ENCODE measurements at places on chromosomes 5 and 9. TPM values are rescaled to one million over a fixed set of nuclear protein-coding genes. Genes with fewer than 3 reads are reported as not detected.

PCDHA9 gene
- not detected for total RNA-seq

HTR4 gene
- not detected for total RNA-seq

CA9 gene
- not detected for total RNA-seq

KIF4B gene
- not detected for total RNA-seq

DNA sequence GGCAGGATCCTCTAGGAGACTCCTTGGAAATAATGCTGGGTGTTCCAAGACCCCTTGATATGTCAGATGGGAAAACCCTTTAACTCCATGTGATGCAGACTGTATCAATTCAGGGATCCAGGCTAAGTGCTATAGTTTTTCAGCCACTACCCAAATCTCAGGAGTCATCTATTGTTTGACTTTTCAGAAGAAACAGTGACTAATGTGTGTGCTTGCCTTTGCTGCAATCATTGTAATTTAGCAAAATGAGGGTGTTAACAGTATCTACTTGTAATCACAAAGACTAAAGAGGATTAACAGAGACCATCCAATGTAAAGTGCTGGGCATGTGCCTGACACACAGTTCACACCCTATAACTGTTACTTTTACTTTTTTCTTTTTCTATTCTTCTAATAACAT, 309.6 kb upstream of the RFX3 start:
- H3K4me3 ChIP-seq, result no peak overlapping the region
- no peaks in the 10 kb centered on the region for H3K36me3 ChIP-seq
- H3K27ac ChIP-seq, result no peak overlapping the region
- no peaks in the 10 kb centered on the region for H3K27me3 ChIP-seq
- H3K4me1 ChIP-seq, result no peaks in the 10 kb centered on the region
- DNase-seq, result no peak

GRCh38 chr5:1681955-1682354, 117.7 kb downstream of the MRPL36 start:
- no peaks in the 10 kb centered on the region for H3K4me1 ChIP-seq
- DNase-seq, result no peak
- H3K27ac ChIP-seq, result no peak overlapping the region
- H3K36me3 ChIP-seq, result no peaks in the 10 kb centered on the region
- no peak overlapping the region for H3K4me3 ChIP-seq

GRCh38 chr5:159377653-159378052, 47.4 kb upstream of the IL12B start:
- H3K27ac ChIP-seq, result no peak overlapping the region
- no peak overlapping the region for H3K4me3 ChIP-seq
- no peaks in the 10 kb centered on the region for H3K4me1 ChIP-seq
- no peaks in the 10 kb centered on the region for H3K27me3 ChIP-seq
- DNase-seq, result no peak

GRCh38 chr5:79821-80220, 12.1 kb upstream of the PLEKHG4B start:
- H3K4me3 ChIP-seq, result no peak overlapping the region
- H3K4me1 ChIP-seq, result no peaks in the 10 kb centered on the region
- H3K36me3 ChIP-seq, result no peaks in the 10 kb centered on the region
- no peak for DNase-seq

DNA sequence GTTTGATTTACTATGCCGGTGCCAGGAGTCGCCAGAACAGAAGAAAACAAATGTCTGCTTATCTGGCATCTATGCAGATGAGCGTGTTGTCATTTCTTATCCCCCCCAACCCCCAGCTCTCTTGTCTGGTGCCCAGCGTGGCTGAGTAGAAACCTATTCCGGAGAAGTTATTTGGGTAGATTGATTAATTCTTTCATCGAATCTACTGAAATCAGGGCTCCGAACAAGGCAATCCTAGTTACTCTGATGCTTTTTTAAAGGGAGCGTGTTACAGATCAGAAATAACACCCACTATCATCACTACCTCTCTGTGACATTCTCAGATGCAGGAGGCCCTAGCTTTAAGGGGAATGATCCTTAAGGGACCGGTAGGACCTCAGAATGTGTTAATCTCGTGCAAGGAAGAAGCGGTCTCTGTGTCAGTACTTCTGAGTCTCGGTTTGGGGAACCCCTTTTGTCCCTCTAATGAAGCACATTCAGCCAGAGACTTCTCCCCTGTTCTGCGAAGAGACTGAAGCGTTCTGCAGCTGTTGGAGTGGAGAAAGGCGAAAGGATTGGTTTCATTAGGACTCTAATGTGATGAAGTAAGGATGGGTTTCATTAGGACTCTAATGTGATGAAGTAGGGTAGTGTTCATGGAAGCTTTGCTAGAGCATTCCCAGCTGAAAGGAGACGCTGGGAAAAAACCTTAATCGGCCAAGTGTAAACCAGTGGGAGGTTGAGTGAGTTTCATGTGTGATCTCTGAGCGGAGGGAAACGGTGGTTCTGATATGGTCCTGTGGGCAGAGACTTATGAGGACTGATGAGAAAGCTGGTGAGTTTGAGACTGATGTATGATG, 1.5 kb downstream of the PIP5K1B start:
- H3K27me3 ChIP-seq, result peaks cover 5% of the 10 kb centered on the region
- no peak overlapping the region for H3K27ac ChIP-seq
- DNase-seq, result no peak

DNA sequence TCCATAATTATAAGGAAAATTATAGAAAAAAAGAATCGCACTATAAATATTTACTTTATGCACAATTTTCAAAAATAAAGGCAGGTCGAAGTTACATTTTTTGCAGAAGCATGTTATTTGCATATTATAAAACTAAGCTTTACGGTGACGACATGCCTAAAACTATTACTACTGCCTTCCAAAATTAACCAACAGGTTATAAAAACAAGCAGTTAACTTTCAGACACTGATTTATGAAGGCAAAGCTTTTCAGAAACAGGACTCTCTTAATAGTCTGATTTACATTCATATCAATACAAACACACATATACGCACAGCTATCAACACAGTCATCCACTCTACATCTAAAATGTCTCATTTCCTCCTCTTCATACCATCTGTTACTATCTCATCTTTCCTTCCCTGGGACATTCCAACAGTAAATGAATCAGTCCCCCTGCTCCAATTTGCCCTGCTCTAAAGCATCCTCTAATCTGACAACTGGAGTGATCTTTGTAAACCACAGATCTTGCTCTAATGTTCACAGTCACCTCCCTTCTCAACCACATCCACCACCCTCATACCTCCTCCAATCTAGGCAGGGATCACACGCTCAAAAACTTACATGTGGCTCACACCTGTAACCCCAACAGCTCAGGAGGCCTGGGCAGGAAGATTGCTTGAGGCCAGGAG, 21.6 kb downstream of the FBXW11 start:
- H3K36me3 ChIP-seq, result no peaks in the 10 kb centered on the region
- no peaks in the 10 kb centered on the region for H3K27me3 ChIP-seq
- peaks cover 27% of the 10 kb centered on the region for H3K4me1 ChIP-seq
- H3K4me3 ChIP-seq, result no peak overlapping the region
- no peak overlapping the region for H3K27ac ChIP-seq
- peak; percentile 50 for DNase-seq

DNA sequence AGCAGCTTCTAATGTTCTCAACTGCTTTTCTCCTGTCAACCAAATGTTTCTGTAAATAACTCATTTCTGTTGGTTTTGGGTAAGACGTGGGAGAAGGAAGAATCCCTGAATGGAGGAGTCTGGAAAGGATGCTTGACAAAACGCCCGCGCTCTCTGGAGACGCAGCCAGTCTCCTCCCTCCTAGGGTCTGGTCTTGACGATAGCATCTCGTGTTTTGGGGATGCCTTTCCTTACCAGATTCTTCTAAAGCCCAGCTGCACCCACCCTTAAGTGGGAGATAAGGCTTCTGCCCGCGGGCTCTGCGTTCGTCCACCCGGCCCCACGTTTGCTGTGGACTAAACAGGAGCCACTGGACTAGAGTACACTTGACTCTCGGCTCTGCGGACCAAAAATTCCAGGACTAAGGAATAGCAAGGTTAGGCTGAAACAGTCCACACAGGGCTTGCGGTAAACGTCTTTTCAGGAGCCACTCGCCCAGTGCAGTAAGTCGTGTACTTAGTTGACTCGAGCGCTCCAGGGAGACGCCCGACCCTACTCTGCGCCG, 491 bp upstream of the CTSL start:
- DNase-seq, result no peak
- H3K27me3 ChIP-seq, result no peaks in the 10 kb centered on the region
- no peak overlapping the region for H3K27ac ChIP-seq
- peak overlapping the region; percentile 36 for H3K4me3 ChIP-seq

DNA sequence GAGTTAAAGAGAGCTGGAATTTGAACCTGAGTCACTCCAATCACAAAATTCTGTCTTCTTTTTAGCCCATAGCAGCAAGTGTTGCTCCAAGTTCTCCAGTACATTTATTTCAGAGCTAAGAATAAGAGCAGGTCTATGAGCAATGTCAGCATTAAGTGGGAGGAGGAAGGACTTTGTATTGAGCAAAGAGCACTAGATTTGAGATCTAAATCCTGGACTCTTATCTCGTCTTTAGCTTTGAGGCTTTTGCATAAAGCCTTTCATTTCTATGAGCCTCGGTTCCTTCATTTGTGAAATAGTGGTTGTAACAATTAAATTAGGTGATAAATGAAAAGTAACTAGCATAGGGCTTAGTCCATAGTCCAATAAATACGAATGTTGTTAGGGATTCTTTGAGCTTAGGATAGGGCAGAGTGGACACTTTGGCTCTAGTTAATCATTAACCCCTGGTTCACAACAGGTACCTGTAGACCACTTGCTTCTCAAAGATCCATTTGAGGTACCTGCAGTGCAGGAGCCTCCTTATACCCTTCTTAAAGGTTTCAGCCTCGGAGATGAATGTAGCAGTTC, 464.1 kb upstream of the KLF4 start:
- H3K4me1 ChIP-seq, result no peaks in the 10 kb centered on the region
- H3K4me3 ChIP-seq, result no peak overlapping the region
- no peak for DNase-seq
- no peaks in the 10 kb centered on the region for H3K36me3 ChIP-seq
- H3K27ac ChIP-seq, result no peak overlapping the region
- H3K27me3 ChIP-seq, result no peaks in the 10 kb centered on the region

DNA sequence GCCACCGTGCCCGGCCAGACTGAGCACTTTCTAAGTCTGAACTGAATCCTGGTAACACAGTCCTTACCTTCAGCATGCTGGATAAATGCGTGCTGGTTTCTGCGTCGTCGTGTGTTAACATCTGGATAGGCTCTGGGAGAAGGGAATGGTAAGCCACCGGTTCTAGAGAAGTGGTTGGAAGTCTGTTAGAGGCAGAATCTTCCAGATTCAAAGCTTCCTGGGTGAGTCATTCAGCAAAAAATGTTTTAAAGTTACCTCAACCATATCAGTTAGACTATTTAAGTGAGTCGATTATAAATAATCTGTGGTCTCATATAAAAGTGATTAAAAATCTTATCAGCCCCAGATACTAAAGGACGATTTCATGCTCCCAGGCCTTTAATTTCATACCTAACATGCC, 256.5 kb upstream of the NFIL3 start:
- no peak overlapping the region for H3K27ac ChIP-seq
- H3K4me1 ChIP-seq, result peaks cover 3% of the 10 kb centered on the region
- H3K27me3 ChIP-seq, result peaks cover 11% of the 10 kb centered on the region
- no peaks in the 10 kb centered on the region for H3K36me3 ChIP-seq
- DNase-seq, result no peak

Data from CD4-positive, alpha-beta memory T cell (primary cell).